Smooth muscle cell of the pulmonary artery (primary cell): ENCODE measurements at places on chromosomes 5 and 9. TPM values are rescaled to one million over a fixed set of nuclear protein-coding genes. Genes with fewer than 3 reads are reported as not detected.

The MYOZ3 gene
- 2.3 and 3.3 TPM in 2 replicates for total RNA-seq

The BASP1 gene
- 89.6 and 109 TPM in 2 replicates for total RNA-seq

The CCDC183 gene
- 0.52 and 0.89 TPM in 2 replicates for total RNA-seq

The RNF20 gene
- total RNA-seq: 26.3 and 36.2 TPM in 2 replicates

The GOLPH3 gene
- 67.9 and 81.4 TPM in 2 replicates for total RNA-seq

The INSL6 gene
- not detected in 2 replicates for total RNA-seq

The TRIO gene
- 205 and 329 TPM in 2 replicates for total RNA-seq

The TMEM215 gene
- total RNA-seq: not detected in 2 replicates

The RNF183 gene
- total RNA-seq: not detected in 2 replicates

The PPP1R26 gene
- 13.4 and 15.6 TPM in 2 replicates for total RNA-seq

The NR5A1 gene
- total RNA-seq: not detected in 2 replicates

The SLC25A46 gene
- total RNA-seq: 72.1 and 92.3 TPM in 2 replicates

The PCDHB15 gene
- 0.59 and 0.91 TPM in 2 replicates for total RNA-seq

The SHISAL2B gene
- not detected in 2 replicates for total RNA-seq

The TLX3 gene
- total RNA-seq: not detected in 2 replicates

The TIGD6 gene
- total RNA-seq: 8.9 and 10.2 TPM in 2 replicates

The CDKN2B-AS1 gene
- 1.3 and 1.8 TPM in 2 replicates for total RNA-seq
